Endodermal cell (in vitro differentiated cells): ENCODE measurements at places on chromosomes 13 and 19. TPM values are rescaled to one million over a fixed set of nuclear protein-coding genes. Genes with fewer than 3 reads are reported as not detected.

DNA sequence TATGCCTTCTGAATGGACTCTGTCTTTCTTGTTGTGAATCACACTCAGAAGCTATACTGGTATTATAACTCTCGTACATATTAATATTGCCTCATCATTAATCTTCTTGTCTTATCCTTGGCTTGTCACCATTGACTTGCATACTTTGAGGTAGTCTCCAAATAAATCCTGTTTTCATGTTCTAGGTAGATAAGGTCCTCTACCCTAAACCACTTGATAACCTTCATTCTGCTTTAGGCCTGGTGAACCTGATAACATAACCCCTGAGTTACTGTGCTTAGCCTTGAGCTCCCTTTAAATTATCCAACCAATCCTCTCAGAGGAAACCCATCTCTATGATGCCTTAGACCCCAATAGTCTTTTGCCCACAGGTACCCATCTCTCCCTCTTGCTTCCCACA, 1162.3 kb downstream of the SLITRK1 start:
- no peak for DNase-seq
- H3K4me1 ChIP-seq = no peaks in the 10 kb centered on the region
- H3K36me3 ChIP-seq = no peaks in the 10 kb centered on the region
- H3K27ac ChIP-seq = no peak overlapping the region
- no peak overlapping the region for H3K4me3 ChIP-seq

DNA sequence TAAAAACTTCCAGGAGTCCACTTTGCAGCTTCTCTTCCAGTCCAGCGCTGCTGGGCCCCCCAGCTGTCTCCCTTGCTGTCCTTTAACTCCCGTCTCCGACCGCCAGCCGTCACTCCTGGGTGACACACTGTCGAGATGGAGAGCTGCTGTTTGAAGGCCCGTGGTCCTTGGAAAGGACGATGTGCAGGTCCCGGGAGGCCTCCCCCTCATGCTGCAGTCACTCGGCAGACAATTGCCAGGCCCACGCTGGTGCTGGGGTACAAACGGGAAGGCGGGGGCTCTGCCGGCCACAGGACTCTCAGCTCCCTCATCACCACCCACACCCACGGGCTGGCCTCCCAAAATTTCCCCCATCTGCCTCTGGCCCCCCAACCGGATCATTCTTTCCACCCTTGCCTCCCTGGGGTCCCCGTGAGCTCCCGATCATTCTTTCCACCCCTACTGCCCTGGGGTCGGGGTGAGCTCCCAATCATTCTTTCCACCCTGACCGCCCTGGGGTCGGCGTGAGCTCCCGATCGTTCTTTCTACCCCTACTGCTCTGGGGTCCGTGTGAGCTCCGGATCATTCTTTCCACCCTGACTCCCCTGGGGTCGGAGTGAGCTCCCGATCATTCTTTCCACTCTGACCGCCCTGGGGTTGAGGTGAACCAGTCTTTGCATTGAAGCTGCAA, 16.0 kb upstream of the ZNF554 start:
- no peak overlapping the region for H3K4me3 ChIP-seq
- H3K4me1 ChIP-seq = no peaks in the 10 kb centered on the region
- H3K27ac ChIP-seq = no peak overlapping the region
- DNase-seq = no peak

Gene ZNF302
- 26.5 and 27.4 TPM in 2 replicates for total RNA-seq

- peaks cover 21% of the 10 kb centered on the region for H3K27me3 ChIP-seq
- DNase-seq = no peak
- H3K27ac ChIP-seq = no peak overlapping the region
Observed at GRCh38 chr13:75224053-75224742, 257.8 kb downstream of the TBC1D4 start.

DNA sequence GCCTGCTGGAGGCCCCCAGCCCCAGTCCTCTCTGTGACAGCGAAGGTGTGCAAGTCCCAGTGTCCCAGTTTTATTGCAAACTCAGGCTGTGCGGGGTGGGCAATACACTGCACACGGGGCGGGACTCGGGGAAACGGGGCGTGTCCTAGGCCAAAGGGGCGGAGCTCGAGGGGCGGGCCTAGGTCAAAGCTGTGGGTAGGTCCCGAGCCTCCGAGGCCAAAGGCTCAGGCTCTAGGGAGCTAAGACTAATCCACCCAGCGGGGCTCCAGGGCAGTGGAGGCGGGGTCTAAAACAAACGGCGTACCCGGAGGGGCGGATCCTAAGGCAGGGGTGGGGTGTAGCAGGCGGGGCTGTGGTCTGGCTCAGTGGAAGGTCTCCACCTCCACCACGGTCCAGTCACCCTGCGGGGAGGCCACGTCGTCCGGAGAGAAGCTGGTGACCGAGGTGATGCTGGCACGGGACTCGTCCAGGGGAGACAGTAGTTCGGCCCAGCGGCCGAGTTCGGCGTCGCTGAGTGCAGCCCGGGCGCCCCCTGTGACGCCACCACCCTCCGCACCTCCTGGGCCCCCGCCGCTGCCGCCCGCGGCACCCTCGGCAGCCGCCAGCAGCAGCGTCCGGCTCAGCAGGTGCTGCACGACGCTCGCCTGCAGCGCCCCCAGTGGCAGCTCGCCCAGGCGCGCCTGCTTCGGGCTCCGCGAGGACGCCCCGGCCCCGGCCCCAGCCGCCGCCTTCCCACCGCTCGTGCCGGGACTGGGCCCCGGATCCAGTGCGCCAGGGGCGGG, 5.3 kb downstream of the PRR36 start:
- peak; percentile 97 for DNase-seq
- H3K36me3 ChIP-seq = no peaks in the 10 kb centered on the region
- no peak overlapping the region for H3K4me3 ChIP-seq
- H3K27me3 ChIP-seq = peaks cover 52% of the 10 kb centered on the region

Gene DAND5
- 0.13 and 0.14 TPM in 2 replicates for total RNA-seq
